ENCODE measurements at places on chromosomes 13 and 19.
A peak's percentile ranks its signal among the peaks of the same experiment; 100 is the strongest.

DNA sequence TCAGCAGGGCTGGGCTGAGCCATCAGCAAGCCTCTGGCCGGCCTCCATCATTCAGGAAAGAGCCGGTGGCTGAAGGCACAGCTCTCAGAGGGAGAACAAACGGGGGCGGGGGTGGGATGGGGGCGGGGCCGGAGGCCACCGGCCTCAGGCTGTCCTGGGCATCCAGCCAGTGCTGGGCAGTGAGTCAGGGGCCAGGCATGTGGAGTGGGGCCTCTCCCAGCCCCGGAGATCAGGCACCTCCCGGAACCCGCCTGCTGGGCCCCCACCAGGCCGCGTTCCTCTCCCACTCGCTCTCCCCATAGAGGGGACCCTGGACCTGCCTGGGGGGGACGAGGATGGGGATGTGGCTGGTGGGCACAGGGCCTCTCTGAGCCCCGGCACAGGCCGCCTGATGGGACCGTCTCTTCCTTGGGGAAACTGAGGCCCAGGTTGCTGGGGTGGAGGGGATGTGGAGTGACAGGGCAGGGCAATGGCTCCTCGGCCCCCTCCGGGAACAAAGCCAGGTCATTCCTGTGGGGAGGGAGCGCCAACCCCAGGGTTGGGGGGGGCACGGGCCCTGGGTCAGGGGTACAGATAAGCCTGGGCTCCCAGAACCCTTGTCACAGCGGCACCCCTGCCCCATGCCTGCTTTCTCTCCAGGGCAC, 12.9 kb downstream of the SPC24 start:
- no peak for DNase-seq

GRCh38 chr13:73274147-73274546, 215.3 kb downstream of the KLF5 start:
- no peak for DNase-seq

DNA sequence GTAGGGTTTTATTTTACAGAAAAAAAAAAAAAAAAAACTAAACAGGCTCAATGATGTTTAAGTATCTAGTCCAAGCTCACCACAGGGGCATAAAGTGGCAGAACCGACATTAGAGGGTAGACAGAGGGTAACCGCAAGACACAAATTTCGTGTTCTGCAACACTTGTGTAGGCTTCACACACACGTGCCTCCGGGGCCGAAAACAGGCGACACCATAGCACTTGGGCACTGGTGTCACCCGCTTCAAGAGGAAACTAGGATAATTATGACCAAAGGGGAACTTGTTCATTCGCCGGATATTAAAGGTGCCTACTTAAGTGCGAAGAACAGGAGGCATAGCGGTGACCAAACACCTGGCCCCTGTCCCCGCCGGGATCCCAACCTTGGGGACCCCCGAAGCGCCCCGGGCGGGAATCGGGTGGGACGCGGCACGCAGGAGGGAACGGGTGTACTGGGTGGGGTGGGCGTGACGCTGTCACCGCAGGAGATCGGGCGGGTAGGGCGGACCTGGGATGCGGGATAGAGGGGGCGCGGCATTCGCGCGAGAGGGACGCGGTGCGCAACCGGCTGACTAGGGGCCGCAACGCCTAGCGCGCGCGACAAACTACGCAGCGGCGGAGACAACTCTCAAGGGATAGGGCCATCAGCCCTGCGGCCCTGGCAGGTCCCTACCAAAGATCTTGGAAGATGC, 558 bp downstream of the MZT1 start:
- peak; percentile 29 for DNase-seq

GRCh38 chr13:113974304-113975281, 717 bp upstream of the C13orf46 start:
- DNase-seq = no peak

DNA sequence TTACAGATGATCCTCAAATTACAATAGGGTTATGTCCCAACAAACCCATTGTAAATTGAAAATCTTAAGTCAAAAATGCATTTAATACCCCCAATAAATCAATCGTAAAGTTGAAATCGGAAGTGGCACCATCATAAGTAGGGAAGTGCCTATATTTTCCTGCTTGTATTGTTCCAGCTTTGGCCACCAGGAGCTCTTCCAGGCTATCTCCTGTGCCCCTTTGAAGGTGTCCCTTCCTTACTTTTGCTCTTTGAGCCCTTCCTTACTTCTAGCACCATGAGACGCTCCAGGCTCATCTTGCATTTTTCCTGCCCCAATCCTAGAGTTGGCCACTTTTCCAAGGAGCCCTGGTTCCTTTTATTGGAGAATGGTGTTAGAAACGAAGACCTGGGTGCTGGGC, 163.0 kb upstream of the TSC22D1 start:
- DNase-seq = no peak

- DNase-seq = no peak
Observed at GRCh38 chr13:27172495-27172842, 858 bp upstream of the USP12 start.

DNA sequence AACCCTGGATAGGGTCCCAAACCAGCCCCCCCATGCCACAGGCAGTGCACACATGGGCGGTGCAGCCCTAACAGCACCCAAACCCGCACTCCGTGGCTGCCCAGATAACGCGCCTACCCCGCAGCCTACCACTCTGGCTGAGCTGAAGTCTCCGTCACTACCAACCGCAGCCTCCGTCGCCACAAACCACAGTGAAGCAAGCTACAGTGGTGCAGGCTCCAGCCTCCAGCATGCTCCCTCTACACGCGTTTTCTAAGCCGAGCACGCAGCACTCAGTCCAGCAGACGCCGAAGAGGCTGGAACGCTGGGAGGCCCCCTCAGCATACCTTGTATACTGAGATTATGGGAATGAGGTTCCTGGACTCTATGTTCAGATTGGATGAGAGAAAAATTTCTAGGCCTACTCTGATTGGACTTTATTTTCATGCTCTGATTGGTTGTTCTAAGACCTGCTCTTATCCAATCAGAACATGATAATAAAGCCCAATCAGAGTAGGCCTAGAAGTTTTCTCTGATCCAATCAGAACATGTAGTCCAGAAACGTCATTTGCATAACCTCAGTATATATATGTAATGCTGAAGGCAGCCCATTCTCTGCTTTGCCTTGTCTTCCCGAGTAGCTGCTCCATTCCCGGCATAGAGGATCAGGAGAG, 56.7 kb upstream of the C1QTNF9B start:
- peak; percentile 73 for DNase-seq

DNA sequence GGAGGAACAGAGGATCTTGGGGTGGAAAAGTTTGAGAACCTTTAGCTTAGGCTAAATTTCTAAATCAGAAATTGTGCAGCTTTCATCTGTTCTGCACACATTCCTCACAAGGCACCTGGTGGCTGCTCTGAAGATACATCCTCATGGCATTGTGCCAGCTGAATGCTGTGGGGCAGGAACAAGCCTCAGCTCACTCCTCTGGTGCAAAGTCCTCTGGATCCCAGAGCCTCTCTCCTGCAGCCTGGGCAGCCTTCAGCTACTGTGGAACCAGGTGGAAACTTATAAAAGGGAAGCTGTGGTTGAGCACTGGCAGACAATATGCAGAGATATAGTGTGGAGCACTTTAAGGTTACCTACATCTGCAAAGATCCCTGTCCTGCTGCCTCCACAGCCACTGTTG, 72.3 kb downstream of the KCTD12 start:
- DNase-seq = peak; percentile 81

GRCh38 chr19:39951686-39952085, 17.3 kb upstream of the FCGBP start:
- no peak for DNase-seq

DNA sequence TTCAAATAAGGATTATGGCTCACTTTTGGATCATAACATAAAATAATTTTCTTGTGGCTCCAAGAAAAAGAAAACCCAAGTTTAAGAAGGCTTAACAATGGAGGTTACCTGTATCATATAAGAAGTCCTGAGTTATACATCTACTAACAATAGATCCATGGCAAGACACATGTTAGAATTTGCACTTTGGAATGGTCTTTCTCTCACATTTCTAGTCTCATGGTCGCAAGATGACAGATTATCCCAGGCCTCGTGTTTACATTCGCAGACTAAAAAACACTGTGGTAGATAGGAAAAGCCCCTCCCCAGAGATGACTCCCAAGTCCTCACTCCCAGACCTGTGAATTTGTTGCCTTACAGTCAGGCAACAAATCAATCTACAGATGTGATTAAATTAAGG, 746.2 kb upstream of the GPC6 start:
- no peak for DNase-seq

DNA sequence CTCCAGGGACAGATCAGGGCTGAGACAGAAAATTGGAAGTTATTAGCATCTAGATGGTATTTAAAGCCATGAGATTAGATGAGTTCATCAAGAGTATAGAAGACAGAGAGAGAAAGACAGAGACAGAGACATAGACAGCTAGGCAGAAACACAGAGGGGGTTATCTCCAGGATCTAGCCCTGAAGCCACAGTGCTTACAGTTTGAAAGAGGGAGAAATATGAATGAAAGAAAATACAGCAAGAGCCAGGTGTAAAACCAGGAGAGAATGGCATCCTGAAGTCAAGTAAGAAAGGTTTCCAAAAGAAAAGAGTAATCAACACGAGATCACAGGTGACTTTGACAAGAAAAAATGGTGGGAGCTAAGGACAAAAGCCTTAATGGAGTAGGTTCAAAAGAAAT, 111.2 kb downstream of the TBC1D4 start:
- peak; percentile 57 for DNase-seq

DNA sequence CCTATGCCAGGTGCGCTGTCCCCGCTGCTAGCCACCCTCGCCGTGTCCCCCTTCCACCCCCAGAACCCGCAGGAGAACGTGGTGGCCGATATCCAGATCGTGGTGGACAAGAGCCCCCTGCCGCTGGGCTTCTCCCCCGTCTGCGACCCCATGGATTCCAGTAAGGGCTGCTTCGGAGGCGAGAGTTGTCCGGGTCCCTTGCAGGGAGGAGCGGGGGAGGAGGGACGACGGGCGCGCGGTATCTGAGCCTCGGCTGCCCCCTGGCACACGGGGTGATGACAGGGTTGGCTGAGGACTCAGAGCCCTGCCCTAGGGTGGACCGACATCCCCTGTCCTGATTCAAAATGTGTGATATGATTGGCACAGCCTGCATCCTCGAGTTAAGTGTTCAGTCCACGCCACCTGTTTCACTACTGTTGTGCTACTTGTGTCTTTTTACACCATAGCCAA, 653 bp downstream of the MVB12A start:
- no peak for DNase-seq

DNA sequence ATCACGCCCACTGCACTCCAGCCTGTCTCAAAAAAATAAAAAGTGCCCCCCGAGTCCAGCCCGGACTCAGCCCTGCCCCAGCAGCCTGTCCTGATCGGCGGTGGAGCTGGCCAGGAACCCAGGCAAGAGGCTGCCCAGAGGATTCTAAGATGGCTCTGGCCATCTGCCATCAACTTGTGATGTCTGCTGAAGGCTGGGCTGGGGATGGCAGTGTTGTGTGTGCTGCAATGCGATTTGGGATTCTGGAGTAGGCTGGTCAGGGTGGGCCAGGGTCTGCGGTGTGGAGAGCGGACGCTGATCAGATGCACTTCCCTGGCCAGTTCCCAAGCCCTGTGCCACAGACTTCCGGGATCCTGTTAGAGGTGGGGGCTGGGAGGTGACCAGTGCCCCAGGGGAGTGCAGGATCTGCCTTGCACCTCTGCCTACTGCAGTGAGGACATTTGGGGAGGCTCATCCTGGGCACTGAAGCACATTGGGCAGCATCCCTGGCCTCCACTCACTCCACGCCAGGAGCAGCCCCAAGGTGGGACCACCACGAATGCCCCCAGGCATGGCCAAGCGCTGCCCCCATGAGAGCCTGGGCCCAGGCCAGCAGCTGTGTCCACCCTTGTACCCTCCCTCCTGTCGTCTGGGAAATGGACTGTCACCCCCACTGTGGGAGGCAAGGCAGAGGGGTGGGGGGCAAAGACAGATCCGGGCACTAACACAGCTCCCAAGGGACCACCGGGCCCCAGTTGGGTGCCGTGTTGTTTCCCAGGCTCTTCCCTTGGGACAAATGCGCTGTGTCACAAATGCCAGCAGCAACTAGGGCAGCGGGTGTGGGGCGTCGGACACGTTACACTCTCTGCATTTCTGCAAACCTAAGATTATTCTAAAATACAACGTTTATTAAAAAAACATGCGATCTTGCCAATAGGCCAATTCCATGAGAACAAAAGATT, 3.4 kb upstream of the TBXA2R start:
- DNase-seq = no peak

GRCh38 chr13:38743466-38743865, 56.6 kb downstream of the FREM2 start:
- DNase-seq = no peak

DNA sequence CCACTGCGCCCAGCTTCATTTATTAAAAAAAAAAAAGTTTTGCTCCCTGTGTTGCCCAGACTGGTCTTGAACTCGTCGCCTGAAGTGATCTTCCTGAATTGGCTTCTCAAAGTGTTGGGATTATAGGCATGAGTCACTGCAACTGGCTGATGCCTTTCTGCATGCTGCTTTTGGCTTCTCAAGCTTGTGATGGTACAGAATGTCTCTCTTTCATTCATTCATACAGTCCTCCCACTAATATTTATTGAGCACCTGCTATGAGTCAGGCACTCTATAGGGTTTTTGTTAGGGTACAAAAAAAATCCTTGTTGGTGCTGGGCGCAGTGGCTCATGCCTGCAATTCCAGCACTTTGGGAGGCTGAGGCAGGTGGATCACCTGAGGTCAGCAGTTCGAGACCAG, 9.0 kb downstream of the TSPAN16 start:
- no peak for DNase-seq

GRCh38 chr19:9819596-9819909, 674 bp upstream of the FBXL12 start:
- DNase-seq = no peak
